ENCODE measurements at places on chromosomes 6 and 20. TPM values are rescaled to one million over a fixed set of nuclear protein-coding genes. Genes with fewer than 3 reads are reported as not detected.

- H3K27ac ChIP-seq: peak overlapping the region; percentile 30
- no peaks in the 10 kb centered on the region for H3K36me3 ChIP-seq
- no peaks in the 10 kb centered on the region for H3K27me3 ChIP-seq
- peaks cover 42% of the 10 kb centered on the region for H3K4me1 ChIP-seq
- DNase-seq: no peak
- H3K4me3 ChIP-seq: no peak overlapping the region
Observed at GRCh38 chr6:156984178-156984738, 207.1 kb downstream of the ARID1B start.

DNA sequence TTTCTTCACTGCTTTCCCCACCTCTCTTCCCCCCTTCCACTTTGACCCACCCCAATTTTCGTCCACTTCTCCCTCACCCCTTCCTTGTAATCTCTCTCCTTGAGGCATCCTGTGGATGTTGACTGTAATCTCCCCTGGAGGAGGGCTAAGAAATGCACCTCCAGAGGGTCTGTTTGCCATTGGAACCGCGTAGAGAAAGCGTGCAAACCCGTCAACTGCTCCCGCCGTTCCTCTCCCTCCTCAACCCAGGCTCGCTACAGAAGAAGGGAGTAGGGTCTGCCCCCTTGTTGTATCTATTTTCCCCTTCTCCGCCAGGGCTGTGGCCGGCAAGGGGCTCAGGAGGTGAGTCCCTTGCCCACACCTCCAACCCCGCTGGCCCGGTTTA, 502 bp upstream of the HTR1E start:
- H3K36me3 ChIP-seq: no peaks in the 10 kb centered on the region
- H3K4me3 ChIP-seq: no peak overlapping the region
- peaks cover 4% of the 10 kb centered on the region for H3K27me3 ChIP-seq
- DNase-seq: no peak

DNA sequence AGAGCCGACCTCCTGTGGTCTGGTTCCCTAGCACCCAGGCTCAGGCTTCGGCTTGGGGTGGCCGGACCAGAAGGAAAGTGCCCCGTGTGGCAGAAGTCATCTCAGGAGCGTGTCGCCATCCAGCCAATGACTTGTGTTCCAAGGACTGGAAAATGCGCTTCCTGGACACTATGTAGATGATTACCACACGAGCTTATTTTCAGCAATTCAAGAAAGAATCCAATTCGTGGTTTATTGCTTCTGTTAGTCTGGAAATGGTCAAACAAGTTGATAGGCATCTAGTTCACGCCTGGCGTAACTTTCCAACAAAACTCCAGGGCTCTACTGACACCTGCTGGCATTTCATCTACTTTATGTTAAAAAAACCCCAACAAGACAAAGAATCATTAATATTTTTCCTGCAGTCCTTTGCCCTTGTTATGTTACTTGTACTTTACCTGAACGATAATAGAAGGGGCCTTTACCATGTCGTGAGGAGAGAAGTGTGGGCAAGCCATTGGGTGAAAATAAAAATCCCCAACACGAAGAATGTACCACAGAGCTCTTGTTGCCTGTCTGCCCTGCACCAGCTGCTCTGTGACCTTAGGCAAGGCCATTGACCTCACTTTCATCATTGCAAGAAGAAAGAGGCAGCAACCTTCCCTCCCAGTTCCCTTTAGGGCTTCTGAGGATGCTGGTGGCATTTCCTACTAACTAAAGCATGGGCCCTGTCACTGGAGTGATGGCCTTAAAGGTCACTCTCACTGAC, 154.7 kb upstream of the LAMP5 start:
- no peak overlapping the region for H3K27ac ChIP-seq
- no peak overlapping the region for H3K4me3 ChIP-seq
- no peaks in the 10 kb centered on the region for H3K36me3 ChIP-seq
- H3K4me1 ChIP-seq: no peaks in the 10 kb centered on the region
- DNase-seq: no peak

- peak; percentile 17 for DNase-seq
- no peak overlapping the region for H3K4me3 ChIP-seq
Observed at GRCh38 chr6:5619249-5619648, 357.9 kb downstream of the FARS2 start.

GRCh38 chr6:110981202-110981600, 637 bp upstream of the RPF2 start:
- peak overlapping the region; percentile 84 for H3K4me3 ChIP-seq
- peak overlapping the region; percentile 82 for H3K27ac ChIP-seq
- H3K36me3 ChIP-seq: no peaks in the 10 kb centered on the region
- H3K27me3 ChIP-seq: no peaks in the 10 kb centered on the region
- no peak for DNase-seq
- no peaks in the 10 kb centered on the region for H3K4me1 ChIP-seq

CABLES2 gene
- polyA plus RNA-seq: 2.2 TPM

ADTRP gene
- 0.72 TPM for polyA plus RNA-seq

VIP gene
- not detected for polyA plus RNA-seq

BANF2 gene
- polyA plus RNA-seq: not detected
